Stimulated activated CD4-positive, alpha-beta T cell treated with anti-CD3 and anti-CD28 coated beads, Interleukin-2, amount 100 ng/mL, for 24 hours (primary cell): ENCODE measurements at places on chromosomes 16 and 17.
A peak's percentile ranks its signal among the peaks of the same experiment; 100 is the strongest.

GRCh38 chr17:48995304-48995973 is 1.7 kb upstream of the IGF2BP1 start:
- no peak for DNase-seq

- DNase-seq, result peak; percentile 43
Measured at GRCh38 chr17:38730526-38731379, 612 bp downstream of the CISD3 start.

DNA sequence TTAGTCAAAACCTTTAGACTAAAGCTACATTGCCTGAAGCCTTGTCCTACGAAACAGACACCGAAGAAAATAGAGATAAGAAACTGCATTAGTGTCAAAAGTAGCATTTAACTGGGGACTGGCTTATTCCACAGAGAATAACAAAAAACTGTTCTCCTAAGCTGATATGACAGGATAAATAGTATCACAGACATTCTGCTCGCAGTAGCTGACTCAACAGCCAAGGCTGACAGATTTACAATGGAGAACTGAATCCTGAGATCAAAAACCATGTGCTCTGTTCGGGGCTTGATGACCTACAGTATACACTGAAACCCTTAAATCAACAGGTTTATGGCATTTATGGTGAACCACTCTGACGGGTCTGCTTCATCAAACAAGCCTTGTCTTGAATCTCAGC is 25.5 kb downstream of the ADAMTS18 start:
- DNase-seq, result no peak

DNA sequence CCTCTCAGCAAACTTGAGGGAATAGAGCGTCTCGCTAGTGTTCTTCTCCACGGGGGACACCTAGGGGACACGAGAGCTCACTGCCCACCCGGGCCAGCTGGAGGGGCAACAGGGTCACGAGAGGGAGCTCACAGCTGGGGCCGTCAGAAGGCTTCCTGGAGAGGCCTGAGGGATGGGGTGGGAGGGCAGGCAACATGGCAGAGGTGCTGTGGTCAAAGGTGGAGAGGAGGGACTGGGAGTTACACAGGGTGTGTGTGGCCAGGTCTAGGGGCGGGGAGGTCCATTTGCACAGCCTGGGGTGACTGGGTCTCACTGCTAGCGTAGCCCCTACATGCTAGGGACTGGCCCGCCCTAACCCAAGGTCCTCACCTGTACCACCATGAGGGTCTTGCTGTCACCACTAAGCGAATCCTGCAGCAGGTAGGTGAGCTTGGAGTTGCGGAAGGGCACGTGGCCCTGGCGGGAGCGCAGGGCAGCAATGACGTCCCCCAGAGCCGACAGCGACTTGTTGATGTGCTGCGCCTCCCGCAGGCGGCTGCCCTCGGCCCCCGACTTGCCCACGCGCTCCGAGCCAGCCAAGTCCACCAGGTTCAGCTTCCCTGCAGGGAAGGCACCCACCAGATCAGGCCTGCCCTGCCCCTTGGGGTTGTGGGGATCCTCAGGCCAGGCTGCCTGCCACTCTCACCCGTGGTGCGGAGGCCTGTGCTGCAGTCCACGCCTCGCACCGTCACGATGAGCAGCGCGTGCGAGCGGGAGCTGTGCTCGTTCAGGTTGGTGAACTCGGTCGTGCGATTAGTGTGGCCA is 25.0 kb downstream of the KATNB1 start:
- DNase-seq, result no peak

GRCh38 chr16:87213536-87213935 is 103.7 kb downstream of the C16orf95 start:
- no peak for DNase-seq

GRCh38 chr16:24540602-24541210 is 1.3 kb downstream of the RBBP6 start:
- DNase-seq, result no peak

DNA sequence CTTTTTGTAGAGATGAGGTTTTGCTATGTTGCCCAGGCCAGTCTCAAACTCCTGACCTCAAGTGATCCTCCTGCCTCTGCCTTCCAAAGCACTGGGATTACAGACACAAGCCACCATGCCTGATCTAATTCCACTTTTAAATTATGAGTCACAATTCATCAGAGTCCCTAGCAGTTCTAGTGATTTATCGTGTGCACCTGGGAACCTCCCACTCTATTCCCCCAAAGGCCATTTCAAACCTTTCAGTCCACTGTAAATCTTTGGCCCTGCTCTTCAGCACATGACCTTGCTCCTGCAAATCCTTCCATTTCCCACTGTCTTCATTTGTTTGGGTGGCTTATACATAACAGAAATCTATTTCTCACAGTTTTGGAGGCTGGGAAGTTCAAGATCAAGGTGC is 73.0 kb downstream of the HS3ST2 start:
- DNase-seq, result no peak

DNA sequence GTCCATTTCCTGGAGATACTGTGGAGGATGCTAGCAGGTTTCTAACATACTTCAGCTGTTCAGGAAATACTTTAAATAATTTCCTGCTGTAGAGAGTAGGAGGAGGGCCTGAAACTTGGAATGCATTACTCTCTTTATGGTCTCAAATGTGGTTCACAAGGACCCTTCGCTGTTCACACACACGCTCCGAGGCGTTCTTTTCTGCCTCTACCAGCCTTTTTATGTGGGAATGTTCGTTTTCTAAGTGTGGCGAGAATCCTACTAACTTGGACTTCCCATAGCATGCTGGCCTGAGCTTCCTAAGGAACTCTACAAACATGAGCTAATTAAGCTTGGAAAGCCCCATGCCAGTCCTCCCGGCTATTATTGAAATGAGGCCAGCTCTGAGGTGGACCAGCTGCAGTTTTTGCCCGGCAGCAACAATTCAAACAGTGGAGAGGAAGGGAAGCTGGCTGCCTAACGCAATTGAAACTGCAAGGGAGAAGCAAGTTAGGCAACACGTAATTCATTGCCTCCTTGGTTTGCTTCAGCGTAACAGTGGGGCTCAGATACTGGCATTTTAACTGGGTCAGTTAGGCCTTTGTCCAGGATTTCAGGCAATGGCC is 18.9 kb downstream of the KPNA2 start:
- DNase-seq, result no peak

DNA sequence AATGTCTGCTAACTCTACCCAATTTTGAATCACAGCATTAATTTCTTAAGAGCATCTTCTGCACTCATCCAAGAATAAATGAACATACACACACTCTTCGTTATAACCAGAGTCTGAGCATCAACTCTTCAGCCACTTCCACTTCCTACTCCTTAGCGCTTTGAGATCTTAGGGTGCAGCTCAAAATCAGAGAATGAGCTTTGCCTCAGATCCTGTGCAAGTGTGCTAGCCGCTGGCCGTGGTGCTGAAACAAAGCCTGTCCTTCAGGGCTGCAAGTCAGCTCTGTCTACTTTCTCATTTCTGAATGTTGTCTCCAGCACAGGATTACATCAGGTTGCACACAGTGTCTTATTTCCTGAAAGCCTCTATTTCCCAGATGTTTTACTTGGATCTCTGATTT is 165.4 kb downstream of the AIPL1 start:
- DNase-seq, result peak; percentile 40

- DNase-seq, result no peak
Measured at GRCh38 chr17:1164935-1165556, 14.7 kb downstream of the ABR start.

DNA sequence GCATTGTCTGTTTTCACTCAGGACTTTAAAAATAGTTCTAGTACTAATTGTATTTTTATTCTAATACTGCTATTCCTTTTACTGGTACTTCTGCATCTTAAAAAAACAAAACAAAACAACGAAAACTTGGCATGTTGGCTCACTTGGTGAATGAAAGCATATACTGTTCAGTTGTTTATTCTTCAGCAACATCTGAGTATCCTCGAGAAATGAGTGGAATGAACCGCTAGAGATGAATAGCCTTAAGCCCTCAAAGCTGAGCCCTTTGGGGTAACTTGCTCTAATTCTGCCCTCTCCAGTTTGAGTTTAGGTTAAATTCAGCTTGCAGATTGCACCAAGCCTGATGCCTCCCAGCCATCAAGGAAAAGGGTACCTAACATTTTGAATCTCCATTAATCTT is 126.5 kb downstream of the WWOX start:
- no peak for DNase-seq

GRCh38 chr16:14003074-14003570 is 68.0 kb upstream of the MRTFB start:
- no peak for DNase-seq

- no peak for DNase-seq
Measured at GRCh38 chr17:13460261-13461000, 141.3 kb downstream of the HS3ST3A1 start.

DNA sequence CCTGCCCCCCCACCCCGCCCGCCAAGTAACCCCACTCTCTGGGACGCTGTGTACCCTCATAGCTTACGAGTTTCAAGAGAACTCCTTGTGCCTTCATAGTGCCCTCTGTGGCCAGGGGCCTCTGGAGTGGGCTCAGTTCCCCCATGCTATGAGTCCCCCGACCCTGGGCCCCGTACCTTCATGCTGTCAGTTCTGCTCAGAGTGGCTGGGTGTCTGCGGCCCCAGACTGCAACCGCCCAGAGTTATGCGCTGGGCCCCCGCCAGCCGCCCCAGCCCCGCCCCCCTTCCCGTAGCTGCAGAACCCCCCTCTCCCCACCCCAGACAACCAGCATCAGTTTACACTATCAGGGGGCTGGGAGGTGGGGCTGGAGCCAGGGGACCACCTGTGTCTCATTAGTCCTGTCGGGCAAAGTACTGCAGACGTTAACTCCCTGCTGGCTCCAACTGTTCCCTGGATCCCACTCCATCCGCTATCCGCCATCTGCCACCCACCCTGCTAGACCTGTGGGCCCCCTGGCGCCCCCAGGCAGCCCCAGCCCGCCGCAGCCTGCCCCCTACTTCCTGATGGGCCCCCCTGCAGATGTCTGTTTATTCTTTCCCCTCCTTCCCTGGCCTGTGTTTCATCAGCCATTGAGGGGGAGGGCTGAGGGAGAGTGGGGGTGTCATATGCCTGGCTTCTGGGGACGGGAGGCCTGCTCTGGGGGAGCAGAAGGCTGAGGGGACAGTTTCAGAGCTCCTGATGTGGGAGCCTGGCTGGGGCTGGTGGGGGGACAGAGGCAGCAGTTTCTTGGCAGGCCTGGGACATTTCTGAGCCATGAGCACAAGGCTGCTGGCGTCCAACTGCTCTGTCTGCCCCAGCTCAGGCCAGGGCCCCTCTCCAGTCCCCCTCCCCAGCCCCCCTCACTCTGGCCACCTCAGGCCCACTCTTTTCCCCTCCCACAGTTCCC is at the start of gene MFAP4:
TSS of gene MFAP4 (minus strand) at position 217 of the 947 bp plus-strand sequence. CDS start at position 182, 35 bp downstream.
- DNase-seq, result no peak
